Spleen (tissue), 13 donors: ENCODE measurements at places on chromosomes 3 and 15. TPM values are rescaled to one million over a fixed set of nuclear protein-coding genes. Genes with fewer than 3 reads are reported as not detected.

The TKT gene
- polyA plus RNA-seq, result 137 TPM

DNA sequence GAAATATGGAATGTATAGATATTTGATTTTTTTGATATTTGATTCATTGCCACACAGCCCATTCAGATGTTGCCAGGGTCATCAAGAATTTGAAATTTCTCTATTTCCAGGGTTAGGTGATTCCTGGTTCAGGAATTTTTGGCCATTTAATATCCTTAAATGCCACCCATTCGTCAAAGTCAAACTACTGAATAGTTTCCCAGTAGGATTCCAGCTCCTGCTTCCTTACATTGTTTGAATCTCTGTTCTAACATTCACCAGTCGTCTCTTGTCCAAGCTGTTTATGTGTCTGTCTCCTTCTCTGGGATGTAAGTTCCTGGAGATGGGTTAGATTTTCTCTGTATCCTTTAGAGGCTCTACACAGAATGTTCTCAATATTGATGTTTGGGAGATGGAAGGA is 124.9 kb upstream of the TLE3 start:
- H3K27ac ChIP-seq, result no peak overlapping the region
- peaks cover 7% of the 10 kb centered on the region for H3K27me3 ChIP-seq
- H3K4me1 ChIP-seq, result no peaks in the 10 kb centered on the region
- DNase-seq, result no peak

GRCh38 chr15:79283252-79284048 is 928 bp downstream of the ANKRD34C start:
- H3K4me1 ChIP-seq, result no peaks in the 10 kb centered on the region
- H3K27ac ChIP-seq, result no peak overlapping the region
- H3K36me3 ChIP-seq, result no peaks in the 10 kb centered on the region
- DNase-seq, result no peak
- no peak overlapping the region for H3K4me3 ChIP-seq
- H3K27me3 ChIP-seq, result peaks cover 38% of the 10 kb centered on the region

DNA sequence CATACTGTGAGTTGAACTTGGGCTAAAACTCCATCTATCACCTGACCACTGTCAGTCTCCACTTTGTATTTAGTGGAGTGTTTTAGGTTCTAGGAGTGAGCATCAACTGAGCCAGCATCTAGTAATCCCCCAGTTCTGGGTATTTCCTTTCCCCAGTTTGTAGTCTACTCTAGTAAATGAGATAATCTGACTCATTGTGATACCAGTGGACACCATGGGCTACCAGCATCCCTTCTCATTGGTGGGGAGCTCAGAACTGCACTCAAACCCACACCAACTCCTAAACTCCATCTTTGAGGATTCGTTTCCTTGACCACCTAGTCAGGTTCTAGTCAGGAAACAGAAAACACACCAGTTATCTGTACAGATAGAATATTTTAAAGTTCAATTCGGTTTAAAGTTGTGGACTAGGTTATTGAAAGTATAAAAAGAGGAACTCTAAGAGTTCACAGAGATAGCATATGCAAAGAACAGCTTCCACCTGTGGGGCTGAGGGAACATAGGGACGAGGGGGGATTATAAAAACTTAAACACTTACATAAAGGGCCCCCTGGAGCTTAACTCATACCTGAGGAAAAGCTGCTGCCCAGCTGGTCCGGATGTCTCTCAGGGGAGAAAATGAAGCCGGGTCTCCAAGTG is 36.0 kb downstream of the LEO1 start:
- peaks cover 17% of the 10 kb centered on the region for H3K4me1 ChIP-seq
- H3K27ac ChIP-seq, result no peak overlapping the region
- no peak for DNase-seq

DNA sequence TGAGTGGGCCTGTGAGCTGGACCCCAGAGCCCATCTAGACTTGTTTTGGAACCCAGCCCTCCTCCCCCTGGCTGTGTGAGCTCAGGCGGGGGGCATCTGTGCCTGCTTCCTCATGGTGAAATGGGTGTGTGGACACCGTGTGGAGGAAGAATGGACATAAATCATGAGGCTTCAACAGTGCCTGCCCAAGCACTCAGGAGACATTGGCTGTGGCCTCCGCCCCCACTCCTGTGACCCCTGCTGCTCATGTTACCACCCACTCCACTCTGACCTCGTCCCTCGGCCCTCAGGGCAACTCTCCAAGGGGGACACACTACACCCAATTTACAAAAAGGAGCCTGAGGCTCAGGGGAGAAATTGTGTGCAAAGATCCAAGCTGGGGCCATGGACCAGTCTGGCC is 16.6 kb downstream of the TPRA1 start:
- no peak for DNase-seq
- peaks cover 5% of the 10 kb centered on the region for H3K4me1 ChIP-seq
- H3K27ac ChIP-seq, result no peak overlapping the region
- no peaks in the 10 kb centered on the region for H3K27me3 ChIP-seq
- no peak overlapping the region for H3K4me3 ChIP-seq
- H3K36me3 ChIP-seq, result peaks cover 86% of the 10 kb centered on the region

DNA sequence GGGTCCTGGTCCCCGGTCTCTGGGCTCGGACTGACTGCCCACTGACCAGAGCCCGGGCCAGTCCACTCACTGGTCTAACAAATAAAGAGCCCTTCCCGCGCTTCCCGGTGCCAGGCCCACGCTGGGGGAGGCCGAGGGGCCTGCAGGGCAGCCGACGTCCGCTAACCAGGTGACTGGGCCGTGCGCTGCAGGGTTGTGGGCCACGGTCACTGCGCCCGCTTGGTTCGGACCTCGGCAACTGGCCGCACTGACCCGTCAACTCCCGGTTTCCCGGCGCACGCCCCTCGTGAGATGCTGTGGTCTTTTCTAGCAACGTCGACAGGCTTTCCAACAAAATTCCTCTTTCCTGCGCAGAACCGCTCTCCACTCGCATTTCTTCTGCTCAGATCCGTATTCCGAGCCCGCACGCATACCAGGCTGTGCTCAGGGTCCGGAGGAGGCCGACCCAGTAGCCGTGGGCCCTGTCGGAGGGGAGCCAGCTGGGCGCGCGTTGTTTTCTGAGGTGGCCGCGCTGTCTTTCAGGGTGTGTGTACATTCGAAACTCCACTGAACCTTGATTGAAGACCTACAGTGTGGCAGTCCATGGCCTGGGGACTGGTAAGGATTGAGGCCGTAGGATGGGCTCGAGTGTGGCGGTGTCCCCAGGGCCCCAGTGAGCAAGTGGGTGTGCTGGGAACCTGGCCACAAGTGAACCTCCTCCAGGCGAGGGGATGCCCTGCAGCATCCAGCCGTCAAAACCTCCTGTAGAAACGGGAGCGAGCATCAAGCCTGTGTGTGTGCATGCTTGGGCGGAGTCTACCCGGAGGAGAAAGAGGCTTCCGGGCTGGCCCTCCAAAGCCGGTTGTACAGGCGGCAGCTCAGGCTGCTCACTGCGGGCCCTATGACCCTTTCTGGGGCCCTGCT is 875 bp upstream of the NT5DC2 start:
- DNase-seq, result peak; percentile 77
- no peak overlapping the region for H3K27ac ChIP-seq
- no peaks in the 10 kb centered on the region for H3K27me3 ChIP-seq
- H3K4me3 ChIP-seq, result peak overlapping the region; percentile 37
- peaks cover 3% of the 10 kb centered on the region for H3K36me3 ChIP-seq
- peaks cover 30% of the 10 kb centered on the region for H3K4me1 ChIP-seq

The UACA gene
- polyA plus RNA-seq, result 94.2 TPM

GRCh38 chr3:24952388-24952787 is 457.7 kb upstream of the THRB start:
- no peaks in the 10 kb centered on the region for H3K27me3 ChIP-seq
- no peak for DNase-seq
- H3K36me3 ChIP-seq, result no peaks in the 10 kb centered on the region
- no peak overlapping the region for H3K27ac ChIP-seq
- H3K4me1 ChIP-seq, result no peaks in the 10 kb centered on the region
- H3K4me3 ChIP-seq, result no peak overlapping the region

DNA sequence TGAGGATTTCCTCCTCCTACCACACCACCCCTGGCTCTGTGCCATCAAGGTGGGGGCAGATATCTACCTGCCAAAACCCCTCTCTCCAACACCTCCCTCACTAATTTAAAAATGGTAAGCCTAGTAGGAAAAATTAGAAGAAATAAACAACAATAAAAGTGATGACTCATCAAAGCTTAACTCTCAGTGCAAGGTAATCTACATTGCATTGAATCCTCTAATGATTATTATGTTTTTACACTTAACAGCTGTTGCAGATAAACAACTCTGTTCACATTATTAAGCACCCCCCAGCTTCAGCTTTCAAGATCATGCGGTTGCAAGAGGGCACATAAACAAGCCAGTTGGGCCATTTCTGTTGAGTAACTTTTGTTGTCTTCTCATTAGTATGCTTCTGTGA is 396.1 kb upstream of the ATP11B start:
- no peaks in the 10 kb centered on the region for H3K36me3 ChIP-seq
- H3K4me1 ChIP-seq, result no peaks in the 10 kb centered on the region
- H3K27me3 ChIP-seq, result no peaks in the 10 kb centered on the region
- no peak for DNase-seq
- no peak overlapping the region for H3K27ac ChIP-seq
- no peak overlapping the region for H3K4me3 ChIP-seq

DNA sequence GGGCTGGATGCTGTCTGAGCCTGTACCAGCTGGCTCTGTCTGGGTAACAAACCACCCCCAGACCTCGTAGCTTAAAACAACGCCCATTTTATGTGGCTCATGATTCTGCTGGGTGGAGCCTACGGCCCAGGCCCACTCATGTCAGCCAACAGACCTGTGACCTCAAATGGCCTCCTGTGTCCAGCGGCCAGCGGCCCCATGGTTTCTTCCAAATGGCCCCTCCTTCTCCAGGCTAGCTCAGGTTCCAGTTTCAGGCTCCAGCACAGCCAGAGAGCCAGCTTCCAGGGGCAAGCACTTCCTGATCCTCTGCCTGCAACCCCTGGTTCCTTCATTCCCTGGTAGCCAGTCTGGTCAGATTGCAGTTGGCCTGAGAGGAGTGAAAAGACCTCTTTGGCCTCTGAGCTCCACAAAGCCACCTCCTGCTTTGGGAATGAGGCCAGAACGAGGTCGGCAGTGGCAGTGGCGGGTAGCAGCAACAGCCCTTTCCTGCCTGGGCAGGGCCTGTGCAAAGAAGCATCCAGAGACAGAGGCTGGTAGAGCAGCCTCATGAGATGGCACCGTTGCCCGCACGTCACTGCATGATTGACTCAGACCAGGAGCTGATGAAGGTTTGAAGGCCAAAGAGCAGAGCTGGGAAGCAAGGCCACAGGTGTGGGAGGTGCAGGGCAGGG is 21.0 kb upstream of the PLXNA1 start:
- H3K27me3 ChIP-seq, result no peaks in the 10 kb centered on the region
- H3K36me3 ChIP-seq, result no peaks in the 10 kb centered on the region
- peak; percentile 77 for DNase-seq
- H3K27ac ChIP-seq, result peak overlapping the region; percentile 48

DNA sequence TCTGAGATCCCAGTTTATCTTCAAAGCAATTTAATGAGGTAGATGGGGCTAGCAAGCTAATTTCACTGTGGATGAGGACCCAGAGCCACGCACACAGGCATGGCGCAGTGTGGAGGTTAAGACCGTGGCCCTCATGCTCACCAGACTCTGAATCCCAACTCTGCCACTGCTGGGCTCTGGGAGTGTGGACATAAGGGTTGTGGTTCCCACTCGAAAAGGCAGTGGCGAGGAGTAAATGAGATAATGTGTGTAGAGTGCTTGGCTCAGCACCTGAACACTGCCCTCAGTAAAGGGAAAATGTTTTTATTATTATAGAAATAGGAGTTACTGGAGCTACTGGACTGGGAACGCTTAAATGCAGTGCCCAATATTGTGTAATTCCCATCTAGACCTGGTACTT is 243.5 kb upstream of the TPM1 start:
- no peak overlapping the region for H3K4me3 ChIP-seq
- no peaks in the 10 kb centered on the region for H3K36me3 ChIP-seq
- no peaks in the 10 kb centered on the region for H3K27me3 ChIP-seq
- no peak overlapping the region for H3K27ac ChIP-seq
- no peak for DNase-seq

DNA sequence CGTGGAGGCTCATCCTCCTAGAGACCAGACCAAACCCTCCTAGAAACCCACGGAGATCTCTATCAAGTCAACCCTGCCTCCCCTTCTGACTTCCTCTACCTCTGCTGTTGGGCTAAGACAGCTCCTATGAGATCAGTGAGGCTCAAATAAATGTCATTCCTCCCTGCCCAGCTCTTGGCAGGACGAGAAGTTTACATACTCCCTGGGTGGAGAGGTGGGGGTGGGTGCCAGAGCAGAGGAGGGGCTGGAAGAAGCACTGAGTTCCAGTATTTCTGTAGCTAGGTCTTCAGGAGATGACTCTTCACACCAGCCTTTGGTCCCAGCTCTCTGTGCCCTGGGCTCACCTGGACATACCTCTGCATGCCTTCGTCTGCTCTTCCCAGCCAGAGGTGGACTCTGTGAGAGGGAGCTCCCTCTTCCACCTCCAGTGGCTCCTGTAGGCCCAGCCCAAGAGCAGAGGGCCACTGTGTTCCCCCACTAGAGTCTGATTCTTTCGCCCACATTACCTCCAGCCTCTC is 42.4 kb upstream of the TLE3 start:
- peaks cover 33% of the 10 kb centered on the region for H3K4me1 ChIP-seq
- H3K4me3 ChIP-seq, result no peak overlapping the region
- H3K36me3 ChIP-seq, result no peaks in the 10 kb centered on the region

GRCh38 chr15:31974154-31974794 is 56.0 kb upstream of the CHRNA7 start:
- H3K4me1 ChIP-seq, result peaks cover 11% of the 10 kb centered on the region
- H3K27ac ChIP-seq, result no peak overlapping the region
- H3K36me3 ChIP-seq, result no peaks in the 10 kb centered on the region
- no peaks in the 10 kb centered on the region for H3K27me3 ChIP-seq
- DNase-seq, result no peak
- no peak overlapping the region for H3K4me3 ChIP-seq

DNA sequence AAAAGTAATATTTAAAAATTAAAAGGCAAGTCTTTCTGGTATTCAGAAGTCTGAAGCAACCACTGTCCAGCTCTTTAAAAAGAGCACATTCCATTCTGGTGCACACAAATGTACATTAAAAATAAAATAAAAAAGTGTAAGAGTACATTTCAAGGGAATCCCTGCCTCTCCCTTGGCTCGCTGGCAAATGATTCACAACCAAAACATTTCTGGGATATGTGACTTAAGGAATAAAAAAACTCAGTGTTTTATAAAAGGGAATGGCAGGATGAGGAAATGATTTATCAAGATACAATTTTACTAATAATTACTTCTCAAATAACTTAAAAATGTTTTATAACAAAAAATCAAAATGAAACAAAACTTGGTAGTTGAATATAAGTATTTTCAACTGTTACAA is 23.8 kb upstream of the ANXA2 start:
- H3K36me3 ChIP-seq, result no peaks in the 10 kb centered on the region
- no peak overlapping the region for H3K4me3 ChIP-seq
- H3K27me3 ChIP-seq, result no peaks in the 10 kb centered on the region
- H3K27ac ChIP-seq, result no peak overlapping the region
- no peak for DNase-seq

GRCh38 chr3:32453346-32453745 is 49.3 kb downstream of the CMTM6 start:
- peaks cover 26% of the 10 kb centered on the region for H3K4me1 ChIP-seq
- H3K27ac ChIP-seq, result no peak overlapping the region
- no peak for DNase-seq
- H3K36me3 ChIP-seq, result peaks cover 32% of the 10 kb centered on the region
